Kidney epithelial cell (primary cell): ENCODE measurements at places on chromosomes 3 and 15.

GRCh38 chr3:16203671-16204629, 29.5 kb downstream of the GALNT15 start:
- DNase-seq = no peak

DNA sequence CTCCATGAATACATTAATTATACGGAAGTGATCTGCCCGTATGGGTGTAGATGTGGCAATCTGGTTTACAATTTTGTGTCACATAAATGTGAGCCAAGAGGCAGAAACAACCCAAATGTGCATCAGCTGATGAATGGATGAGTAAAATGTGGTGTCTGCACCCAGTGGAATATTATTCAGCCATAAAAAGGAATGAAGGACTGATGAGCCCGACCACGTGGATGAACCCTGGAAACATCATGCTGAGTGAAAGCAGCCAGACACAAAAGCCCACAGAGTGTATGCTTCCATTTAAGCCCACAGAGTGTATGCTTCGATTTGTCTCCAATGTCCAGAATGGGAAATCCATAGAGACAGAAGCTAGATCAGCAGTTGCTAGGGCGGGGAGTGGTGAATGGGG, 27.6 kb upstream of the FBLN2 start:
- DNase-seq = no peak

- DNase-seq = no peak
Measured at GRCh38 chr15:53549697-53550305, 209.7 kb downstream of the WDR72 start.

DNA sequence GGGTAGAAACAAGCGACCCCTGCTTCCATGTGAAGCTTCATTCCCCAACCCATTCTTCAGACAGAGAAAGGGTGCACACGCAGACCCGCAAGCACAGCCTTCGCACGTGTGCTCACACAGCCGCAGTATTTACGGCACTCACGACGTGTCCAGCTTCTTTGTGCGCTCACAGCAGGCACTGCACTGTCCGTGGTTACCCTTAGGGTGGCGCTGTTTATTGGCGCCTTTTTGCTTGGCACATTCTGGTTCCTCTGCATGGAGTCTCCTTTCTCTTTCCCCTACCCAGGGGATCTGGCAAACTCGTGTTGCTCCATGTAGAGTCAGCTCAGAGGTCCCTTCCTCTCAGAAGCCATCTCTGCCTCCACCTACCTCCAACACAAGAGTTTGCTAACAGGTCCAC, 115.1 kb downstream of the SLCO3A1 start:
- no peak for DNase-seq

DNA sequence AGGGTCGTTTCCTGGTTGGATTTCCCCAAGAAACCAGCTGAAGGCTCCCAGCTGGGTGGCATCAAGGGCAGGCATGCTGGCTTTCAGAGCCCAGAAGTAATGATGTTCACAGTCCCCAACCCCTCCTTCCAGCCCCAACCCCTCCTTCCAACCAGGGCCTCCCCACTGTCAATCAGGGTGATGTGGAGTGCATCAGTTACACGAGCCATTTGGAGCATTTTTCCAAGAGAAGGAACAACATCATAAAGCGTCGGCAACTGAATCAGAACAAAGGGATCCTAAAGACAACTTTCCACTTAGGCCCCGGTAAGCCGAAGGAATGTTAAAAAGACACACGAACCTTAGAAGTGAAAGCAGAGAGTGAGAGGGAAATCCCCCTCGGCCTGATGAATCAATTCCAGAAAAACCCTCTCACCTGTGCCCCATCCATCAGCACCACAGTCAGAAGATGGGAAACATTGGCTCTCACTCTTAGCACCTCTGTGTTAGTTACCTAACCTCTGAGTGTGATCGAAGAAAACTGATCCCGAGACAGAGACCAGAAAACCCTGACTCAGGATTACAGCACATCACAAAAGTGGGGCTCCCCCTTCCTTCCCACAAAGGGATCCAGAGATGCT, 101.2 kb upstream of the WNT5A start:
- no peak for DNase-seq

DNA sequence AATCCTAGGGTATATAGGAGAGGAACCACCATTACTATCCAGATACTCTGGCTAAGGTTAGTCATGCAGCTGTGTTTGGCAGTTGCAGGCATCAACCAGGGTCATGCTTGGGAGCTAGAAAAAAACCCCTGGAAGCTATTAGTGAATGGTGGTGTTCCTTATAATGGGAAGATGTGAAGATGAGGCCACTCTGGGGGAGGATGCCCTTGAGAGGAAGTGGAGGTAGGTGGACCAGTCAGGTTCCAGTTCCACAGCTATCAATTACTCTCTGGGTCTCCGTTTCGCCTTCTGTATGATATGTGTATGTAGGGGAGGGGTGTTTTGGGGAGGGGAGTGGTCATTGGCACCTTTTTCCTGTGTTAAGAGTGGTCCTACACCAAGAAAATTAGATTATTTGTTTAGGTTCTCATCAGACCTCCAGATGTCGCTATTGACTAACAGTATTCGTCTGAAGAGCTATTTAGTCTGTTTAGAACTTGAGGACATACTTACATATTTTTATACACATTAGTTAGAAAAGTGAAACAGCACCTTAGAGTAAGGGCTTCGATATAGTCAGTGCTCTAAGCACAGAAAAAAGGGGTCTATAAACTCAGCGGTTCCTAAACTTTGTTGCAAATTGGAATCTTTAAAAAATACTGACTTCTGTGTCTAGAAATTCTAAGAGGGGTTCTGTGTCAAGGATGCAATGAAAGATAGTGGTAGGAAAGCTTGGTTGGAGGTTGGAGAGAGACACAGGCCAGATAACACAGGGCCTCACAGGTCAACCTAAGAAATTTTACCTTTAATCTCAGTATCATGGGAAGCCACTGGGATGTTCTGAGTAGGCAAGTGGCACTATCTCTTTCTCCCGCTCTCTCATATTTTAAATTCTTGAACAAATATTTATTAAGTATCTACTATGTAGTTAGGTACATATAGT, 9.1 kb upstream of the HPS3 start:
- DNase-seq = no peak

GRCh38 chr15:99170476-99171065, 65.7 kb downstream of the SYNM start:
- no peak for DNase-seq

DNA sequence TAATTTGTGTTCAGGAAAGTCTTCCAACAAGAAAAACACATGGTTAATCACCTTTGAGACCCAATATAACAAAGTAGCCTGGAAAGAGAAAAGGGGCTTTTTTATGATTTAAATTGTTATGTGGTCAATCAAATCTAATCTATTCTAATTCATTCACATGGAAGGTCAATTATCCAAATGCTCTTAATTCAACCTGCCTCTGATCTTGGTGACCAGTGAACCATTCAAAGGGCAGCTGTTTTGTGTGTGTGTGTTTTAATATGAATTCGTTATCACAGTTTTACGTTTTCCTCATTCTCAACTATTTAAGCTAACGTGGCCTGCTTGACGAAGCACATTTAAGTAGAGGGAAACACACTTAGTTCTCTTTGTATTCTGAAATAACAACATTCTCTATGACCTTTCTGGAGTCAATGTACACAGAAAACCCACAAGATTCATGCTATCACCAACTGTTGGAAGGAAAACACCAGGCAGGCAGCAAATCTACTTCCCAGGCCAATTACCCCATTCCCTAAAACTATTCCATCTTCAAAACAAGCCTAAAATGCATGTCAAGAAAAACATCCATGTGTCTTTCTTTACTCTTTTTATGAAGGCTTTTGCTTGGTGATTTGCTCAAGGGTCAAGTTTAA, 195.4 kb downstream of the SUCLG2 start:
- no peak for DNase-seq

DNA sequence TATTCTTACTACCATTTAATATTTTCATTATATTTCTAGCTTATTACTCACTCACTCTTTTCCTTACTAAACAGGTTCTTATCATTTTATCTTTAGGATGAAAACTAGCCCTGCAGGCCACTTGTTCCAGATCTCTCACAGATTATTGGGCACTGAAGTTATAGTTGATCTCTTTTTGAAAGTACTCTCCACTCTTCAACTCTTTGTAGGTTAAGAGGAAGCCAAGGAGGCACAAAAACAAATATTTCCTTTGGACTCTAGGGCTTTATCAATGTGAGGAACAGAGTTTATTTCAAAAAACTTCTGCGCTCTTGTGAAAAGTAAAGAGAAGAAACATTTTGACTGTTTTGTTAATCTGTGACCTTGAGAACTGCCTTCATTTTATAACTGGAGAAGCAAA, 96.0 kb upstream of the NPHP3 start:
- no peak for DNase-seq

DNA sequence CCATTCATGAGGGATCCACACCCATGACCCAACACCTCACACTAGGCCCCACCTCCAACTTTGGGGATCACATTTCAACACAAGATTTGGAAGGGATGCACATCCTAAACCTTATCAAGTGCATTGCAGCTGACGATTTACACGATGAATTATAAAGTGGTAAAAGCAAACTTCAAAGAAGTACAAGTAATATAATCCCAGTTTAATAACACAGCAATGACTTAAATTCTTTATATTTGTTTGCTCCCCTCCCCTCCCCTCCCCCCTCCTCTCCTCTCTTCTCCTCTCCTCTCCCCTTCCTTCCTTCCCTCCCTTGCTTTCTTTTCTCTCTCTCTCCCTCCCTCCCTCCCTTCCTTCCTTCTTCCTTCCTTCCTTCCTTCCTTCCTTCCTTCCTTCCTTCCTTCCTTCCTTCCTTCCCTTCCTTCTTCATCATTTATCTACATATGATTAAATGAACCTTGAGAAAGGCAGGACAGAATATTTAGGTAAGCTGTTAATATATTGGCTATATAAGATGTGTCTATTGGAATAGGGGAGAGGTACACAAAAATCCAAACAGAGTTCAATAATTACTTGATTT, 46.3 kb upstream of the CLSTN2 start:
- DNase-seq = no peak

- no peak for DNase-seq
Measured at GRCh38 chr15:53320816-53321215, 438.6 kb downstream of the WDR72 start.

DNA sequence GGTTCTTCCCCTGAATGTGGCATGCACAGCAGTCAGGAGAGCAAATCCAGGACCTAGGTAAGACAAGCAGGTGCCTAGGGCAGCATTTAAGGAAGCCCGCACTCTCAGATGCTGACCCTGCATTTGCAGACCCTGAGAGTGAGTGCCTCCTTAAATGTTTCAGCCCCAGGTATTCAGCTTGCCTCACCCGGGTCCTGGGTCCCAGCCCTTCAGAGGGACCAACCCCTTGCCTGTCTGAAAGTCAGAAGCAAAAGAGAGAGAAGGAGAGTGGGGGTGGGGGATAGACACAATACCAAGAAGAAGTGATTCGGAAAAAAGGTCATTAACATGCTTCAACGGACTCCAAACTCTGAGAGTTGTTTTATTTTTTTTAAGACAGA, 75.0 kb downstream of the MEGF11 start:
- DNase-seq = no peak

DNA sequence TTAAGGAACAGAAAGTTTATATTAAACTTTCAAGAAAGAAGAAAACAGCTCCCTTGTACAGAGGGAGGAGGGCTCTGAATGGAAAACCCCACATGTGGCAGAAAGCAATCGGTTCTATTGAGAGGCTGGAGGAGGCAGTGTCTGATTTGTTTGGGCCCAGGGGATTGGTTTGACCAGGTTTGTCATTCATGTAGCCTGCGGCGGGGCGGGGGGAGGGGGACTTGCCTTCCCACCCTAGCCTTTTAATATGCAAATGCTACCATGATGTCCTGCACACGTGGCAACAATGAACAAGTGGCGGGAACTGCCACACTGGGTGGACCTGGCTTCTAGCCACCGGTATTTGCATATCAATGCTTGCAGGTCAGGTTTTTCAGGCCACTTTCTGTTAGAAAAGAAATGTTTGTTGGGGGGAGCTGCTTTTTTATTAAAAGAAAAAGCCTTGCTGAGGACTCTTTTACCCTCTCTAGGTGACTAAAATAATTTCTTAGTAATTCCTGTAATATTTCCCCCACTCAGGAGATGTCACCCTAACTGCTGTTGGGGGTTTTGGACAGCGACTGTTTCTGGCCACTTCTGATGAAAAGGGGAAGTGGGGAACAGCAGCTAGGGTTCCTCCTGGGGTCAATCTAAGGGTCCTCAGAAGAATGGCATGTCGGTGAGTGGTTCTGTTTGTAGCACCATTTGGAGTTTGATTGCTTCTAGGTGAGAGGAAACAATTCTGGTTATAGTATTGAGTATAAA, 691.2 kb downstream of the TBL1XR1 start:
- DNase-seq = no peak

- DNase-seq = no peak
Measured at GRCh38 chr15:74816624-74817369, 4.2 kb downstream of the LMAN1L start.

GRCh38 chr3:69698728-69699127, 40.5 kb upstream of the MITF start:
- DNase-seq = no peak

- no peak for DNase-seq
Measured at GRCh38 chr3:27201492-27201891, 167.7 kb downstream of the NEK10 start.
